ENCODE measurements at places on chromosomes 16 and 17.

DNA sequence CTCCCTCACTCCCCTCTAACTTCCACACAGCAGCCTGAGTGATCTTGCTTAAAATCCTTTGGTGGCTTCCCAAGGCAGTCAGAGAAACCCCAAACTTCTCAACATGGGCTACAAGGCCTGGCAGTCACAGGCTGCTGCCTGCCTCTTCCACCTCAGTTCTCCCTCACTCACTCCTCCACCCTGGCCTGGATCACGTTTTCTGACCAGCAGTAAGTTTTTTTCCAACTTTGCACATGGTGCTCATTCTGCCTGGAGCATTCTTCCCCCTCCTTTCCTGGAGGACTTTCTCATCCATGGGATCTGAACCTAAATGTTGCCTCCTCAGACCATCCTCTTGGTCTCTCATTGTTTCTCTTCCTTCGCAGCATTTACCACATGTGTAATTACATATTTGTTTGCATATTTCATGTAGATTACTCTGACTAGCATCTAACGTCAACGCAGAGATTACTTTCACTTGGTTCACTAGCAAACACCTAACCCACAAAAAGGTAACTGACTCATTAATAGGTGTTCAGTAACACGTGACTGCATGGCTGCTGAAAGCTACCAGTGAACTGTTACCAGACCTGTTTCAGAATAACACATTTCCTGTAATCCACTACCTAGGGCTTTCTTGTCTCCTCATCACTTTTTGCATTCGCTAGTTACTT is 17.1 kb downstream of the GNA13 start:
- DNase-seq = no peak

GRCh38 chr17:19021622-19022083 is 17.1 kb upstream of the FAM83G start:
- DNase-seq = peak; percentile 6

- DNase-seq = no peak
These were observed 6.1 kb downstream of the OR1A1 start for GRCh38 chr17:3213587-3213986.

DNA sequence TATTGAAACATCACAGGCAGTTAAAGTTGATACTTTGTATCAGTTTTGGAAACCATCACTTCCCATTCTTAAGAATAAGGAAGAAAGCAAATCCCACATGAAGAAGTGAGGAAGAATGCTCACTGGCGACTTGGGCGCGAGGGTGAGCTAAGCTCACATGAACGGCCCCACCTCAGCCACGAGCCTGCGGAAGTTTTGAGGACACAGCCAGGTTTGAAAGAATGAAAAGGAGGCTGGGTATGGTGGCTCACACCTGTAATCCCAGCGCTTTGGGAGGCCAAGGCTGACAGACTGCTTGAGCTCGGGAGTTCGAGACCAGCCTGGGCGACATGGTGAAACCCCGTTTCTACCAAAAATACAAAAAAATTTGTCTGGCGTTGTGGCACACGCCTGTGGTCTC is 110.3 kb upstream of the CHMP6 start:
- DNase-seq = peak; percentile 74

GRCh38 chr16:8935989-8936388 is 27.7 kb downstream of the USP7 start:
- DNase-seq = no peak
